ENCODE measurements at places on chromosomes 3 and 15.

- DNase-seq: no peak
Measured at GRCh38 chr3:72820415-72820814, 27.8 kb downstream of the SHQ1 start.

GRCh38 chr3:118900737-118901525, 133.7 kb downstream of the IGSF11 start:
- peak; percentile 57 for DNase-seq

- no peak for DNase-seq
Measured at GRCh38 chr3:14649466-14649865, 2.1 kb upstream of the CCDC174 start.

- DNase-seq: no peak
Measured at GRCh38 chr3:60703956-60704736, 547.1 kb downstream of the FHIT start.

DNA sequence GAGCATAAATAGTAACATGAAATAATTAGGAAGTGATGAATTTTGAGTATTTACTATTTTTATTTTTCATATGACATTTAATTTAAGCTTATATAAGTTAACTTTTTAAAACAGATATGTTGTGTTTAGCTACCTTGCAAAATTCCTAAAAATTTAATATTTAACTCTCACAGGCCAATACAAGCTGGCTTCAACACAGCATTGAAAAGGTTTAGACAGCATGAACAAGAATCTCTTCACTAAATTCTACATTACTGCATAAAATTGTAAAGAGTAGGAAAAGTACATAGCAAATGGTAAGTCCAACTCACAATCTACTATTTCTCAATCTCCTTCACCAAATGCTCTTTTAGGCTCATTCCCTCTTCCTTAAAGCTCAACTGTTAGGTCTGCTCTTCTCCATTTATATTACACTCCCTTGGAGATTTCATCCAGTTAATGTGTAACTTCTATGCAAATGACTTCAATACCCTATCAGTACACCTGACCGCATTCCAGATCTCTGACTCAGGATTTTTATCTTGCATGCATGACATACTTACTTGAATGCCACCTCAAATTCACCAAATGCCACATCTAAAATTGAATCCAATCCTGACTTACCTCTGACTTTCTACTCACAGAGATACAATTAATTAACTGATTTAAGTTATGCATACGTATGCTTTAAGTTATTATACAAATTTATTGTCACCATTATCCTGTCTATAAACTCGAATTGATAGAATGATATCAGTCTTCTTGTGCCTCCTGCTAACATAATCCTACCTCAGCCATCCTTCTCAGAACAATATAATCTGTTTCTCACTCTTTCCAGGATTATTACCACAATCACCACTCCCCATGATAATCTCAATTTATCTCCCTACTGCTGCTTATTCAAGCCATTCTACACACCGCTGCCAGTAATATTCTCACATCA, 127.0 kb downstream of the STAG1 start:
- no peak for DNase-seq

DNA sequence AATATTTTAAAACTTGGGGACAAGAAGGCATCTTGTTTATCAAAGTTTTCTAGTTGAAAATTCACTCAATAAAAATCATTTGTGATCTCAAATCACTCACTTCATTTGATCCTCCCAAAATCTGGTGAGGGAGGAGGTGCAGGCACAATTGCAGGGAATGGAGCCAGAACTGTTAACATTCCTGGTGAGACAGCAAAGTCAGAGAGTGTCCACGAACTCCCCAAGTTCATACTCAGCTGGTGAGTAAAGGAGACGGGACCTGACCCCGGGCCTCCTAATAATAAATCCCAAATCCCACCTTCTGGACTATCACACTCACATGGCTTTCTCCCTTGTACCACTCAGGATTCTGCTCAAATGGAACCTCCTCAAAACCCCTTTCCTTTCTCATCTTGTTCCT, 252.3 kb upstream of the LRTM1 start:
- no peak for DNase-seq

- no peak for DNase-seq
Measured at GRCh38 chr3:197854596-197855343, 63.7 kb downstream of the LRCH3 start.

GRCh38 chr3:114231616-114232015, 5.8 kb downstream of the ZNF80 start:
- DNase-seq: peak; percentile 60

Data from NK-92 treated with Interleukin-12 subunit alpha and Interleukin-12 subunit beta, amount 100 ng/mL, for 24 hours (cell line).